ENCODE measurements at places on chromosomes 2 and 18.

DNA sequence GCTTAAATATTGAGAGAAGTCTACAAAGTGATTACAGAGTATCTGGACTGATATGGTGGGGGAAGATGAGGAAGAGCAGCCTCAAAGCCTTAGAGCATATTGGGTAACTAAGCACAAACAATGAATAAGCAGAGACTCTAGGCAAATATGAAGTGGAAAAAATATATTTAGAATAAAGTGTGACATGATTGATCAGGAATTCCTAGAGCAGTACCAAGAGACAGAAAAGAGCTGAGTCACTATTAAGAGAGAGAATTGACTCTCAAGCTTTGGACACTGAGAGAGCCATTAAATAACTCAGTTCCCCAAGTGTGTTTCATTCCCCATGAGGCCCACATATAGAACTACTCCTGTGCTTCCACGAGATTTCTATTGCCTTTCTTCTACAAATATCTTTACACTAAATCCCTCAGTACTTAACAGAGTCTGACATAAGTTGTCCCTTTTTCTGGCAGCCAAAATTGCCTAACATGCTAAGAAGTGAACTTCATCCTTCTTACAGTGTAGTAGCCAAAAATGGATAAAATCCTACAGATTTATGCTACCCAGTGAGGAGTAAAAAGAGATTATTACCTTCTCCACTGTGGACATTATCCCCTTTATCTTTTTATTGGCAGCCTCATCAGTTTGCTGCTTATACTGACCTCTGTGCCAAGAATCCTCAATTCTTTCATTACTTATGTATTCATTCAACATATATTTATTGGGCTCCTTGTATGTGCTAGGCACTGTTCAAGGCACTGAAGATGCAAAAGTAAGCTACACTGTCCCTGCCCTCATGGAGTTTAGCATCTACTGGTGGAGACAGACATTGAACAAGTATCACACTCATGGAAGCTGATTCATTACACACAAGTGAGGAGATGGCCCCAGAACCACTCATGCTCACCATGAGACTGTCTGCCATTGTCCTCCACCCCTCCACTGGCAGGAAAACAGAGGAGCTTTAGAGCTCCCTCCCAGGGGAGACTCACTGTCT, 45.4 kb downstream of the SLC40A1 start:
- no peak for DNase-seq

DNA sequence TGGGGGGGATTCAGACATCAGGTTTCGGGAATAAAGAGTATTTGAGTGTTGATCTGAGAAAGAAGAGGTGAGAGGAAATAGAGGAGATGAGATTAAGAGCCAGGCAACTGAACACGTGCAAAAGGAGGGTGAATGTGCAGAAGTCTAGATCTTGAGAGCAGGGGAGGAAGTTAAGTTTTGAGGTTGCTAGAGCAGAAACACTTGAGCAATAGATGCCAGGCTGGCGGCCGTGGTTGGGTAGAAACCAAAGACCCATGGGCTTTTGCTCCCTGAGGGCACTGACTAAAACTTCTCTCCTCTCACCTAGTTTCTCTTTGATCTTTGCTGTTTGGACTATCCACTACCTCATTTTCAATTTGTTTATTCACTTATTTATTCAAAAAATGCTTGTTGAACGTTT, 116.0 kb downstream of the CDC42EP3 start:
- DNase-seq, result no peak

DNA sequence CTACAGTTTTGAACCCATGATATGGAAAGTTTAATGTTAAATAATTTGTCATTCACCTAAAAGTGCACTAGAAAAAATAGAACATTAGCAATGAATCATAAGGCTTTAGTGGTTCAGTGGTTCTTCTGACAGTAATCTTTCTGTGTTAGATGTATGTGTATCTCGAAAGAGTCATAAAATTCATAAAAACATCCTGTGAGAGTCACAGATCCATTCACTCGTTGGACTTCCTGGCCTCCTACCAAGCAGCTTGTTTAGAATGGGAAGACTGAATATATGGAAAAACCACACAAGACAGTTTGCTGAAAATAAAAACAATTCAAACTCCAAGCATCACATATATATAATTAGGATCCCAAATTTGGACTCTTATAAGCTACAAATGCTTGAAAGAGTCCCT, 34.8 kb downstream of the ADNP2 start:
- DNase-seq, result no peak

DNA sequence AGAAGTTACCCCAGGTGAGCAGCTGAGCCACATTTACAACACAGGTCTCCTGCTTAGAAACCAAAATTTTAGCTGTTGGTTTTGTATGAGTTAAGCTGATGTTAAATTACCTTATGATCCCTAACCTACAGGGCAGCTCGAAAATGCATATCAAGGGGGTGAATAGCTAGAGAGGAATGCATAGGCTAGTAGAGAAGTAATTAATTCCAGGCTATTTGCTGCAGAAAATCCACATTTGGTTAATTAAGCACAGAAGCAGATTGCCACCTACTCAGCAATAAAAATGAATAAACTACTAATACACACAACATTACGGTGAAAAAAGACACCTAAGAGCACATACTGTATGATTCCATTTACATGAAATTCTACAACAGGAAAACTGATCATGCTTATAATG, 91.4 kb downstream of the OSBPL1A start:
- DNase-seq, result no peak

DNA sequence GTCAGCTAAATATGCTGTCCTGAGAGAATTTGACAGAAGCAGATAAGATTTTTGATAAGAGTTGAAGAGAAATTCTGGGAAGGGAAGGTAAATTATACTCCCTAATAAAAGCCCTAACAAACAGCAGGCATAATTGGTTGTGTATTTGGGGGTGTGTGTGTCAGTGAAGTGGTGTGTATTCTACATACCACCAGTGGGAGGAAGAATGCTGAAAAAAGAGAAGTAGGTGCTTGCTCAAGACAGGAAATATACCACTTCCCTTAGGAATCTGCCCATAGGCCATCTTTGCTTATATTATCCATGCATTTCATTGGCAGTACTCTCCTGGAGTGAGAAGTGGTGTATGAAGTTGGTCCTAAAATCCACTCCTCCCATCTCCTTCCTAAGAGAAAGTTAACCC, 76.2 kb downstream of the FMNL2 start:
- no peak for DNase-seq

DNA sequence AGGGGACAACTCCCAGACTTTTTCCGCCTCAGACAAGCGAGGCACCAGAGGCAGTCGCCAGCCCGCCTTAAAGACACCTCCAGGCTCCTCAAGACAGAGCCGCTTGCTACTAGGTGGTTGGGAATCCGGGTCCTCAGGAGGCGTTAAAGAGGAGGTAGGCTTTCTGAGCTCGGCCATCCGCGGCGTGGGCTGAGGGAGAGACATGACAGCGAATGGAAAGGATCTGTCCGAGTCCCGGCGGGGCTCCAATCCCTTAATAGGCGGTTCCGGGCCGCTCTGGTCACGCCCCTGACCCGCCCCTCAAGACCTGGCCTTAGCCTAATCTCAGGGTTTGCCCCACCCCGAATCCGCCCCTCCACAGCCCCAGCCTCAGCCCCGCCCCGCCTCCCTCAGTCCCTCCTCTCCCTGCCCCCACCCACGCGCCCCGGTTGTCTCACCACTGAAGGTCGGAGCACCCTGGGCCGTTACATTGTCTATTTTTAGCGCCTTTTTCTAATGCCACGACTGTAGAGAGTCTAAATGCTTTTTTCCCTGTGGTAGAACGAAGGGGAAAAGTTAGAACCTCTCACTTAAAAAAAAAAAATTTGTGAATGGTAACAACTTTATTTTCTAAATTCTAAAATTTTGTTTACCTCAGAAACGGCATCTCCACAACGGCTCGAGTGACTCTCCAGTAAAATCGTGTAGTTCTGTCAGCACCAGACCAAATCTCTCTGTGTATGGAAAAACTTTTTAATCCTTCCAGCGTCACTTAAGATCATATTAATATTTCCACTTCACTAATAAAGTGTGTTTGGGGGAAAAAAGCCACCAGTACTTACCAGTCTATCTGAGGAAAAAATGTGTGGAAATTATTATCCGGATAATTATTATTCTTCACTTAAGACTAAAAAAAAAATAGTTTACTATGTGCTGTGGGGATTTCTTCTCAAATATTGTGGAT, at the start of gene RAD51AP2:
TSS of gene RAD51AP2 (minus strand) at position 229 of the 943 bp plus-strand sequence. CDS start at position 204, 25 bp downstream.
- DNase-seq, result peak; percentile 76

- no peak for DNase-seq
These were observed 648.1 kb downstream of the CPS1 start for GRCh38 chr2:211204456-211204855.

DNA sequence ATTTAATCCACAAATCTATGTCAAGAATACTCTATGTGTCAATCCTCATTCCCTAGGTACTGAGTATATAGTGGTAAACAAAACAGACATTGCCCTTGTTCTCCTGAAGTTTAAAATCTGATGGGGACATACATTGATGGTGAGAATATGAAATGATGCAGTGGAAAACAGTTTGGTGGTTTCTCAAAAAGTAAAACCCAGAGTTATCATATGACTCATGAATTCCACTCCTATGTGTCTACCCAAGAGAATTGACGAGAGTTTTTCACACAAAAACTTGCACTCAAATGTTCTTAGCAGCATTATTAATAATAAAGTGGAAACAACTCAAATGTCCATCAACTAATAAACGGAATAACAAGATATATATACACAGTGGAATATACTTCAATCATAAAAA, 586.7 kb downstream of the CCDC85A start:
- DNase-seq, result no peak

GRCh38 chr2:109226128-109226527, 97.1 kb downstream of the SH3RF3 start:
- DNase-seq, result no peak

DNA sequence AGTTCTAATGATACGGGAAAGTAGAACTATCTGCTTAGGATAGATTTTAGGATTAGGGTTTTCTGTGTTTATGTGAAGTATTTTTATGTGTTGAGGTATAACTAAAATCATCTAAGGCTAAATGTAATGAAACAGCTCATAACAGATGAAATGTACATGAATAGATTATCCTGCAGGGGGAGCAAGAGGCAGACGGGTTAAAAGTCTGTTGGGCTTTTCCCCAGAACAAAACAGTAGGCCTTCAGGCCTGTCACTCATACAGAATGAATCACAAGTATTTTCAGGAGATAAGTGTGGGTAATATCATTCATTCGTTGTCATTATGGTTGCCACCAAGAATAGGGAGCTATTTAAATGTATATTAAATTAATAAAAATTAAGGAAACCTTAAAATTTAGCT, 107.9 kb upstream of the IL1R2 start:
- DNase-seq, result no peak

- DNase-seq, result no peak
These were observed 126.8 kb downstream of the OSR1 start for GRCh38 chr2:19231625-19232024.

GRCh38 chr18:23498877-23499276, 4.4 kb upstream of the RMC1 start:
- DNase-seq, result peak; percentile 62

GRCh38 chr2:231223458-231223976, 25.1 kb downstream of the ARMC9 start:
- no peak for DNase-seq

DNA sequence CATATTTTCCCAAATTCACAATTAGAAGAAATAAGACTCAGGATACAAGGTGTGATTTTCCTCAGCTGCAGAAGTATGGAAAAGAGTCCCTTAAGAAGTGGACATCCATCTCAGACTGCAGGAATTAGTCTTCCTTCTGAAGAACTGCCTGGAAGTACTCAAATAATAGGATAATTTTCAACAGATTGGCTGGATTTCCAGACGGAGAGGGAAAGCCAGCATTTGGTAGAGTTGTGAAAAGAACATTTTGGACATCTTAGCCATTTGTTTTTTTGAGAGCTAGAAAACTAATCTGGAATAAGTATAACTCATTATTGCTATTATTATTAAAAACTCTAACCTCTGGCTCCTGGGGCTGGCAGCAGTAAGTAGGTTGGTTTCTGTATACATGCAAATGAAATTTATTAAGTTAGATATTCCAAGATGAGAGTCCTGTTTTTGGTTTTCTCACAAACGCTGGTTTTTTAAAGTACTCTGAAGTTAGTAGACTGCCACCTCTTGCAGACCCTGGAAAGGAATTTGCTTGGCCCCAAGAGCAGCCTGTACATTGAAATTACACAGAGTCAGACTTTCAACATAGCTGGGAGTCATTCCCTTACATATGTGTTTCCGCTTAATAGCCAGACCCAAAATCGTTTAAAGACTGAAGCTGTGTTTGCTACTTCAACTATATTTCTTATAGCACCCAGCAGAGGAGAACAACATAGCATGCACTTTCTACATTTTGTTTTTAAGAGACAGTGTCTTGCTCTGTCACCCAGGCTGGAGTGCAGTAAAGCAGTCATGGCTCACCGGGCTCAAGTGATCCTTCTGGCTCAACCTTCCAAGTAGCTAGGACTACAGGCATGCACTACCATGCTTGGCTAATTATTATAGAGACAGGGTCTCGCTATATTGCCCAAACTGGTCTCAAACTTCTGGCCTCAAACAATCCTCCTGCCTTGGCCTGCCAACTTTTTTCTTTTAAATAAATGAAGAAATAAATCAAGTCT, 142.4 kb downstream of the THADA start:
- no peak for DNase-seq

GRCh38 chr2:178109813-178110212, 2.4 kb upstream of the RBM45 start:
- DNase-seq, result peak; percentile 10

DNA sequence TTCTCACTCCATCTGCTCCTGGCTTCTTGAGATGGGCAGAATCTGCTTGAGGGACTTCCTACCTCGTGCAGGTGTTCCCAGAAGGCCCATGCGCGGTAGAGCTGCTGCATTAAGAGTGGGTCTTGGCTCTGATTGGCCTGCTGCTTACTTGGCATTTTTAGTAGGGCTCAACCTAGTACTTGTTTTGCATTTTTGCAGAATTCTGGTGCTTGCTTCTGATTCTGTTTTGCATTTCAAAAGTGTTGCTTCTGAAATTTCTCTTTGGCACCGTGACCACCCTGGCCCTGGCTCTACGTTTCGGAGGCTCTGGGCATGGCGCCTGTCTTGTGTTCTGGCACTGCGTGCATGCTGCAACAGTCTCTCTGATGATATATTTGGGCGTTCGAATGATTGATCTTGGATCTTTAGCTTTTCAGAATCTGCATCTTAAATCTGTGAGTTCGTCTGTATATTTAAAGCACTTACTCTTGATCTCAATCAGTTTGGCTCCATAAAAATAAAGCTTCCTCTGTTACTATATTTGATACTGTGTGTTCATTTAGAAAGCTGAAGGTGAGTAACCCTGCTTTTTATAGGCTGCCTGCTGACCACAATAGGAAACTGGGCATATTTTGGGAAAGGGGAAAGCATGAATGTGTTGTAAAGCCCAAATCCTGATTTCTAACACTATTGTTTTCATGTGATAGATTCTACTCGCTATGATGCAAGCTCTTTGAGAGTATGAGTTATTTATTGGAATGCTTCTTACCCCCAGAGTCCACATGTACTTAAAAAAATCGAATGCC, 22.2 kb downstream of the EFR3B start:
- no peak for DNase-seq

GRCh38 chr18:57437402-57437765, 2.2 kb downstream of the ONECUT2 start:
- DNase-seq, result peak; percentile 43

GRCh38 chr2:39394516-39394961, 42.5 kb downstream of the MAP4K3 start:
- DNase-seq, result no peak

Measured in SHP77 (cell line).